GF-D8 (cell line): ENCODE measurements at places on chromosomes 2 and 18.

DNA sequence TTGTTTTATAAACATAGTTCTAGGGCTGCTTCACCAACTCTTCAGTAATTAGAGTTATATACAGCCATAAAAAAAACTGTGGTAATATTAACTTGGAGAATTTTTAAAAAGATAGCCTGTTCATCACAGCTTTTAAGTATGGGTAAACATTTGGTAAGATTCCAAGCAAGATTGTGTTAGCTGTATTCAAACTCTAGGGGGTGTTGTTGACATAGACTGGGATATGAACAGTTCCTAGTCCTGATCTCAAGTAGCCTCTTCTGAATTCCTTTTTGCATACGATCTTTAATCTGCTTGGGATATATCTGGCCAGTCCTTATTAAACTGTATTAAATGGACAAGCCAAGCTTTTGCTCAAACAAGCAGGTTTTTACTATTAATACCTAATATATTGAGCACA lies 13.4 kb downstream of the NOP58 start:
- DNase-seq = no peak

DNA sequence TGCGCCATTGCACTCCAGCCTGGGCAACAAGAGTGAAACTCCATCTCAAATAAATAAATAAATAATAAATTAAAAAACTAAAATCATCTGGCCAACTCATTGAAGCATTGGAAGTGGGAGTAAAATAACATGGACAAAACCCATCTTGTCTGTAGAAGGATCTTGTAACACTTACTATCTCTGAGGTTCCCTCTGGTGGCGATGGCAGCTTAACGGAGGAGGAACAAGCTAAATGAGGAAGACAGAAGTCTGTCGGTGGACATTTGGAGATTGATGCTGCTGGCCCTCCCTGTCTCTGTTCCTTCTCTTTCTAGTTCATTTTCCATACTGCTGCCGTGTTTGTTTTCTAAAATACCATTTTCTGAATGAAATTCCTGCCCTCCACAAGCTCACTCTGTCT lies 43.4 kb downstream of the ZCCHC2 start:
- peak; percentile 15 for DNase-seq

- DNase-seq = no peak
These were observed 238.1 kb downstream of the LPIN1 start for GRCh38 chr2:11984316-11985158.

GRCh38 chr2:224354632-224355211 lies 47.2 kb downstream of the FAM124B start:
- DNase-seq = no peak

- DNase-seq = no peak
These were observed 69.9 kb upstream of the FAM136A start for GRCh38 chr2:70371753-70372152.

GRCh38 chr2:56130463-56131070 lies 53.2 kb upstream of the CCDC85A start:
- no peak for DNase-seq
